Spinal cord (tissue), 10 donors: ENCODE measurements at places on chromosomes 12 and 14. TPM values are rescaled to one million over a fixed set of nuclear protein-coding genes. Genes with fewer than 3 reads are reported as not detected.

The BTBD6 gene
- total RNA-seq: 31.3 TPM

GRCh38 chr12:68880660-68881325, 52.2 kb downstream of the CPM start:
- no peak for DNase-seq

DNA sequence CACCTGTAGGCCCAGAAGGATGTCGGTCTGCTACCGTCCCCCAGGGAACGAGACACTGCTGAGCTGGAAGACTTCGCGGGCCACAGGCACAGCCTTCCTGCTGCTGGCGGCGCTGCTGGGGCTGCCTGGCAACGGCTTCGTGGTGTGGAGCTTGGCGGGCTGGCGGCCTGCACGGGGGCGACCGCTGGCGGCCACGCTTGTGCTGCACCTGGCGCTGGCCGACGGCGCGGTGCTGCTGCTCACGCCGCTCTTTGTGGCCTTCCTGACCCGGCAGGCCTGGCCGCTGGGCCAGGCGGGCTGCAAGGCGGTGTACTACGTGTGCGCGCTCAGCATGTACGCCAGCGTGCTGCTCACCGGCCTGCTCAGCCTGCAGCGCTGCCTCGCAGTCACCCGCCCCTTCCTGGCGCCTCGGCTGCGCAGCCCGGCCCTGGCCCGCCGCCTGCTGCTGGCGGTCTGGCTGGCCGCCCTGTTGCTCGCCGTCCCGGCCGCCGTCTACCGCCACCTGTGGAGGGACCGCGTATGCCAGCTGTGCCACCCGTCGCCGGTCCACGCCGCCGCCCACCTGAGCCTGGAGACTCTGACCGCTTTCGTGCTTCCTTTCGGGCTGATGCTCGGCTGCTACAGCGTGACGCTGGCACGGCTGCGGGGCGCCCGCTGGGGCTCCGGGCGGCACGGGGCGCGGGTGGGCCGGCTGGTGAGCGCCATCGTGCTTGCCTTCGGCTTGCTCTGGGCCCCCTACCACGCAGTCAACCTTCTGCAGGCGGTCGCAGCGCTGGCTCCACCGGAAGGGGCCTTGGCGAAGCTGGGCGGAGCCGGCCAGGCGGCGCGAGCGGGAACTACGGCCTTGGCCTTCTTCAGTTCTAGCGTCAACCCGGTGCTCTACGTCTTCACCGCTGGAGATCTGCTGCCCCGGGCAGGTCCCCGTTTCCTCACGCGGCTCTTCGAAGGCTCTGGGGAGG, at the start of gene LTB4R:
Gene LTB4R, plus strand, starts transcription at position 857 of the 959 bp plus-strand sequence. CDS start 4,150 bp downstream, outside the sequence.
- peak; percentile 44 for DNase-seq

The DDX47 gene
- 56.3 TPM for total RNA-seq

DNA sequence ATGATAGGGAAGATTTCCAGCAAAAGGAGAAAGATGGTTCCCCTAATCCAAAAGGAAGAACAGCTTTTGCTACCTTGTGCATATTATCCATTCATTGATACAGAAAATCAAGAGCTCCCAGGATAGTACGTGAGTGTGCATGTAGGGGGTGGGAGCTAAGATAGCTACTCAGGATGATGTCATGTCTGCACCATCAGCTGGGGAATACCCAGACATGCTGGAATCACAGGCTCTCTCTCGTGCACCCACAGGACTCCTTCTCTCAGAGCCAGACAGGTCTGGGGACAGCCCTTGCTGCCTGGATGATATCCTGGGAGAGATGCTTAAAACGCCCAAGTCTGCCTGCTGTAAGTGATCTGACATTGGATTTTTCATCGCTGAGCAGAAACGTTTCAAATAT, 38.9 kb downstream of the FOXN3 start:
- DNase-seq: no peak
